ENCODE measurements at places on chromosomes 6 and 20.

DNA sequence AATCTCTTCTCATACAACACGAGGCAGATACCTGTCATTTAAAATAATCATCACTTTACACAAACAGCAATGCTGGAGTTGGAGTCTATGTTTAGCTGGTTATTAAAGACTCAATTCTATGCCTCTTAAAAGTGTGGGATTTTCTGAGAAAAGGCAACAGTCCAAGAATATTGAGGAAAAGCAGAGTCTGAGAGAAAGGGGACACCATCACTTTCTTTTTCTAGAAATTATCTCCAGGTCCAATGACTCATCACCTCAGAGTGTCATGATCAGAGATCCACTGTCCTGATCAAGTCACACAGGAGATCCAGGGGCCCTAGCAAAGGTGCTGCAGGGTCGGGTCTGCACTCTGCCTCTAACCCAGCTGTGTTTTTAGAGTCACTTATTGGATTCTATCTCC is 8.0 kb downstream of the CYP24A1 start:
- no peak for DNase-seq

GRCh38 chr6:42420741-42421140 is 31.0 kb downstream of the TRERF1 start:
- no peak for DNase-seq

DNA sequence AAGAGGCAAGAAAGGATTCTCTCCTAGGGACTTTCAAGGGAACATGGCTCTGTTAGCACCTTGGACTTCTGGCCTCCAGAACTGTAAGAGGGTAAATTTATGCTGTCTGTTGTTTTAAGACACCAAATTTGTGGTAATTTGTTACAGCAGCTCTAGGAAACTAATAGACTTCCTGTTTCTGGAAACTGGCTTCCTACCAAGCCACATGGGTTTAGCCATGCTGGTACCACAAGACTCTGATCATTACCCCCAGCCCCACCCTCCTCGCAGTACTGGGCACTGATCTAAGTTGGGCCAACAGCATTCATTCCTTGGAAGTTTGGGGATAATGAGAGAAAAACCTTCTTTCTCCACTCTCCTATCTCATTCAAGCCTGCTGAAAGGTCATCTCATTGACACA is 109.5 kb upstream of the SMLR1 start:
- DNase-seq, result no peak

DNA sequence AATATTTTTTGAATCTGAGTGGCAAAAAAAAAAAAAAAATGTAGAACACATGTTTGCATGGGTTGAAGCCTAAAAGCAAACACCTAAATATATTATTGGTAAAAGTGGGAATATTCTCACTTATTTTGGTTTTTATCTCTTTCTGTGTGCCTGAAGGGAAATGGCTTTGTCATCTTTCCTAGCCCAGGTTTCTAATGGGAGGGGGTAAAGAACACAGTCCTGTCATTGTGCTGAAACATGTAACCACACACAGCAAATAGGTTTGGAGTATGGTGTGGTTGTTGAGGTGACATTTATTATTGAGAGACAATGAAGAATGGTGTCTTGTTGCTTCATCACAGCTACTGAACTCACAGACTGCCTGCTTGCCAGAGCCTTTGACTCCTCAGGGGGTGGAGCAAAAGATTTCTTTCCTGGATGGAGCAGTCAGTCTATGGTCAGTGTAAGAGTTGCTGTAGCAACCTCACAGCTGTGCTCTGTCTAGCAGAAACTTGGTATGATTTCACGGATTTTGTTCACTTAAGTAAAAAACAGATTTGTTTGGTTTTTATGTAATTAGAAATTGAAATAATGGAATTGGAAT is 70.2 kb downstream of the CEP57L1 start:
- DNase-seq, result peak; percentile 22

DNA sequence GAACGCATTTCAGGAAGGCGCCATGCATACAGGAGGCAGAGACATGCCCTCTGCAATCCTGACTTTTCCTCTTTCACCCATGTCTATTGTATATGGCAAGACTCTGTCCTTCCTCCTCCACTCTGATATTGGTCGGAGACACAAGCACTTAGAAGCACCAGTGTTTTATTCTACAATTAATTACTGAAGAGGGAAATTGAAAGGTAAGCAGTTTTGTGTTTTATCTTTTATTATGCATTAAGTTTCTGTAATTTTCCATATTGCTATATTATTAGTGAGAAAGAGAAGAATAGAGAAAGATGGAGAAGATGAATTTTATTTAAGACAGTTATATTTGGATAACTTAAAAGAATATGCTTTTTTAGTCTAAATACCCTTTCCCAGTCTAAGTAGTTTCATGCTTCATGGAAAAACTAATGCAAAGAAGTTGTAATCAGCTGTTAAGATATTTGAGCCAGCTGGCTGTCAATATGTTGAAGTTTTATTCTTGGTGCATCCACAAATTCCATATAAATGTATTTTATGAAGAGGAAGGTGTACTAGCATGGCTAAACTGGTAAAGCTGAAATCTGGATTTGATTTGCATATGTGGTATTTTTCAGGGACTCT is 13.6 kb downstream of the ARID1B start:
- DNase-seq, result no peak

GRCh38 chr20:39607141-39607540 is 645.0 kb downstream of the DHX35 start:
- DNase-seq, result no peak

DNA sequence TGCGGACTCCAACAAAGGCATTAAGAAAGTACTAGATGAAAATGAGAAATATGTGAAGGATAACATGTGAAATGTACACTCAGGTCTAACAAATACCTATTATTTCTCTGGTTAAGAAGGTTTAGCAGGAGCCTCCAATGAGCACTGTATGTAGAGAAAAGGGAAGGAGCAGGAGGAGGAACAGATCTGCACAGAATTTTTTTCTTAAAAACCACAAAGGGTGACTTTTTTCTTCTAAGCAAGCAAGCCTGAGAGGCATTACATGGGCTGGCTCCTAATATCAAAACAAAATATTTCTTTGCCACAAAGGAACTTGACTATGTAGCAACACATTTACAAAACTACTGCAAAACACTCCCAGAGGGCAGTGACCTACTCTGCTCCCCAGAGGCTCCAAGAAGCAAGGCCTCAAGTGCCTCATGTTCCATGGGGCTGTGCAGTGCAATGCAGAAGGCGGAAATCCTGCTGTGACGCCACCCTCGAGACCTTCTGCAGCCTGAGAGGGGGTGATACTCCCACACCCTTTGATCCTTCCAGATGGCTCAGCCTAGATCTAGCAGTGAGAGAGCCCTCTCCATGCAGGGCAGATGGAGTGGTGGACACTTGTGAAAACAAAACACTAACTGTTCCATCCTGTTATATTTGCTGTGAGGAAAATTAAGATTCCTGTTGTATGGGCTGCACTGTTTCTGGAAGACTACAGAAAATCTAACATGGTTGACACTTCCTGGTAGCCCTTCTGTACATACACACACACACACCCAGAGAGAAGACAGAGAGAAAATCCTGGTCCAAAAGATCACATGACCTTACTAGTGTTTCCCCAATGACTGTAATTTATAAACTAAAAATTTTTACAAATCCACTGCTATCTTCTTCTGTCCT is 36.0 kb upstream of the SMIM29 start:
- DNase-seq, result peak; percentile 35

DNA sequence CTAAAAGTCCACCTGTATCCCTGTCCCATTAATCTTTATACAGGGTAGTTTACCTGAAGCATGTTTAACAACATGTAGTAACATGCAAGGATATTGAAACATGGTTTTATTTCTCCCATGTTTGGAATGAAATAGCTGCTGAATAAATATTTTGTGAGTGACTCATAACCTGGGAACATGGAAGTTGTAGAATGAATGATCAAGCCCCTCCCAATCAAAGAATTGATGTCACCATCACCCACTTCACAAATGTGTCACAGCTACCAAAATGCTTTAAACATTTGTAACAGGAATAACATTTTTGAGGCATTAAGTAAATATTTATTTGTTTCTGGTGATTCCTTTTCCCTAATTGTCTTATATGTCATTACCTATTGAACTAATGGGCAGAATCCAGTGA is 58.9 kb upstream of the TNFAIP3 start:
- peak; percentile 49 for DNase-seq

GRCh38 chr20:37042986-37043972 is 52.5 kb downstream of the RBL1 start:
- no peak for DNase-seq

- DNase-seq, result no peak
Observed at GRCh38 chr6:128966934-128967333, 84.0 kb downstream of the LAMA2 start.

DNA sequence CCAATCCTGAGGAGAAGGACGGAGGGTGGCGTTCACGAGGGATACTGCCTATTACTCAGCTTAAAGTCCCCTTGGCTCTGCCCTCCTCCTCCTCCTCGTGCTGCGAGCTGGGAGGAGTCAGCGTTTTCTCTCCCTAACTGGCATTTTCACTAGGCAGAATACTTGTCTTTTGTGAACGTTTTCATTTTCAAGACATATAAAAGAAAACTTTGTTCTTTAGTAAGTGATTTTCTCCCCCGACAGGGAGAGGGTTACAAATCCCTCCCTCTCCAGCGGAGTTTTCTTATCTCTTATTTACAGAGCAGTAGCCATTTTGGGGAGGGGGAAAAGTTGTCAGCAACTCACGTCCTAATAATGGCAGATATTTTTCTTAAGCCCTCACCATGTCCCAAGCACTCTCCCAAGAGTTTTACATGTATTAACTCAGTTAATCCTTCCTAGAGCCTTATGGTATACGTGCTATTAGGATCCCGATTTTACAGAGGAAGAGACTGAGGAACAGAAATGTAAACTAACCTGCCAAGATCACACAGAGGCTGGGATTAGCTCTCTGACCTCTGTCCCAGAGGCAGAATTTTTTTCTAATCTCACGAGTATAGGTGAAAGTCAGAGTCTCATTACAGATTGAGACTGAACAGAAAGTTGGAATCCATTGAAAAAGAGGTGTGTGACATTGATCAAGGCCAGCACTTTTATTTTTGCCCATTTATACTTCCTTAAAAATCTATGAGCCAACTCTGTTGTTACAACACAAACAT is 30.0 kb upstream of the ZNF217 start:
- DNase-seq, result no peak

Measured in BJ (cell line).